ENCODE measurements at places on chromosomes 7 and 10.

DNA sequence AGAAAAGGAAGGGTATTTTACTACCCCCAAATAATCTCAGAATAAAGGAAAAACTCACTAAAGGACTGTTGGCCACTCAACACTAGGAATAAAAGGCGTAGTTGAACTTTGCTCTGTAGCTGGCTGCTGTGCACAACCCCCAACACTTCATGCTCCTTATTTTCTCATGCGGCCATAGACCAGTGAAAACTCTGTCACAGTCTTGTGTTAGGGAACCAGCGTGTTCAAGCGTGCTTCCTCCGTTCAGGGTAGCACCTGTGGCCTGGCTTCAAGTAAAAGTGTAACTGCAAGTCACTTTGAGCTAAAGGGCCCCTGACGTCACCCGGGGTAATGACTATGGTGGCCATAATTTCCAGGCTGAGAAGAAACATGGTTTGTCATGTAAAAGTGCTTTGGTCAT lies 27.0 kb downstream of the BLNK start:
- no peak for DNase-seq

DNA sequence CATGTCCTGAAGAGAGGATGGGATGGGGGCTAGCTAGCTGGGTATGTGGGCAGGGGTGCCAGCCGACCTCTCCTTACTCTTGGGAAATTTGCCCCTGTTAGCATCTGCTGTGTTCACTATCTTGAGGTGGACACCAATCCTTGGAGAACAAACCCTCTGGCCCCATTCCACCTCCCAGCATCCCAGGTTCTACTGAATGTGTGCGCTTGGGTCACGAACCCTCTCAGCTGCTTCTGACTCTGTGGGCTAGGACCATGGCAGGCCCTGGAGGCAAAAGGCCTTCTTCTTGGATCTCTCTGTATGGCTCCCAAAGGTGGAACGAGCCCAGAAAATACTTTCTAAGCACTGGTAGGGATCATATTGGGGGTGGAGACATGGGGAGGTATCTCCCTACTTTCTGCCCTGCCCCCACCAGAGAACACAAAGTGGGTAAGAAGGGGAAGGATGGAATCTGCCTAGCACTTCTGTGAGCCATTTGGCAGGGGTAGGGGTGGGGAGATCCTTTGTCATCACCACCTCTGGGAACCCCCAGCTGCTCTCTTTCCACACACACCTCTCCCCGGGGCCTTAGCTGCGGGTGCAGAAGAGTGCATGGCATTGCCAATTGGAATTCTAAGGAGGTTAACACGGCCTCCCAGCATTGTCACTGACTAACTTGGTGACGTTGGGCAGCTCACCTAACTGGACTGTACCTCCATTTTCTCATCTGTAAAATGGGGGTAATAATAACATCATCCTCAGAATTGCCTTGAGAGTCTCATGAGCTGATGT lies 7.7 kb downstream of the UNC5B start:
- DNase-seq: no peak

GRCh38 chr7:50391386-50391785 lies 58.8 kb downstream of the FIGNL1 start:
- no peak for DNase-seq

DNA sequence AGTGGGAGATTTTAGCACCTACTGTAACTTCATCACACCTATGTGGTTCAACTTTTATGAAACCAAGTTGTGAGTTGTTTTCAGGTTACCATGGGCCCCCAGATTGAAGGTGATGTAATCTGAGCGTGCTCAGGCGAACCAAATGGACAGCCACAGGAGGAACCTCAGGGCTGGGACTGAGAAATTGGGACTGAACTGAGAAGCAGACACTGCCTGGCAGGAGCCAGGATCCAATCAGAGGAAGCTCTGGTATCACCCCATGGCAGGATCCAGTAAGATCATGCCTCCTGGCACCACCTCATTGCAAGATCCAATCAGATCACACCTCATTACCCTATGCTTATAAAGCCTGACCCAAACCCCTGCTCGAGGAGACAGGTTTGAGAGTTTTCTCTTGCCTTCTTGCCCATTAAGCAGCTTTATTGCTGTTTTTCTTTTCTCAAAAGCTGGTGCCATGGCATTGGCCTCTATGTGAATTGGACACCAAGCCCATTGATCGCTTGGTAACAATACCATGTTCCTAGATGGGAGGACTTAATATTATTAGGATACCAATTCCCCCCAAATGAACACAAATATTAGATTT lies 43.2 kb upstream of the GDF10 start:
- DNase-seq: no peak

DNA sequence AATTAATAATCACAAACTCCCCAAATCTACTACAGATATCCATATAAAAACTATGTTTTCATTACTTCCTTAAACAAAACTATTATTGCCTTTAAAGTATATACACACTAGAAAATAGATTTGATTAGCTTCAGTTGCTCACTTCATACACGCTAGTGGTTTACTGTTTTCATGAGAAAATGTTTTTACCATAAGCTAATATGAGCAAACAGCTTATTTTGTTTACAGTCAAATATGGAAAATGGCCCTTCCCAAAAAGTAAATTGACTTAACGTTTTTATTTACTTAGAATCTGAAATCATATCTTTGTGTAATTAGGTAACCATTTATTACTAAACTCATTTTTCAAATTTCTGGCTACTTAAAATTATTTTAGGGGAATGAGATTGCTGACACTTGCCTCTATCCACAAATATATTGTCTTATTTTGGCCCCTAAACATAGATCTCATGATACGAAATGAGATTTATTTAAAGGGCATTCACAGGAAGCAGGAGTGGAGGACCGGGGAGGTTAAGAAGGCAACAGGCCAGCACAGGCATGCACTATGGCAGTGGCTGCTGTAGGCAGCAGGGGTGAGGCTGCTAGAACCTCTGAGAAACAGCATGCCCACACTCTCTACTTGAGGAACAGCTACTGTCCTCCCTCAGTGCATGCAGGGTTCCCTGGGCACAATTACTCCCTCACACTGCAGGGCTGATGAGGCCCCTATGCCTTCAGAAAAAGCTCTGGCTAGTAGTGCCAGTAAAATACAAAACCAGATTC lies 29.6 kb upstream of the SOSTDC1 start:
- DNase-seq: no peak
